Mucosa of descending colon (tissue), 3 donors: ENCODE measurements at places on chromosomes 12 and 14. TPM values are rescaled to one million over a fixed set of nuclear protein-coding genes. Genes with fewer than 3 reads are reported as not detected.
A peak's percentile ranks its signal among the peaks of the same experiment; 100 is the strongest.

The AICDA gene
- not detected for total RNA-seq

- no peak for DNase-seq
Observed at GRCh38 chr12:78721906-78722305, 142.7 kb upstream of the SYT1 start.

DNA sequence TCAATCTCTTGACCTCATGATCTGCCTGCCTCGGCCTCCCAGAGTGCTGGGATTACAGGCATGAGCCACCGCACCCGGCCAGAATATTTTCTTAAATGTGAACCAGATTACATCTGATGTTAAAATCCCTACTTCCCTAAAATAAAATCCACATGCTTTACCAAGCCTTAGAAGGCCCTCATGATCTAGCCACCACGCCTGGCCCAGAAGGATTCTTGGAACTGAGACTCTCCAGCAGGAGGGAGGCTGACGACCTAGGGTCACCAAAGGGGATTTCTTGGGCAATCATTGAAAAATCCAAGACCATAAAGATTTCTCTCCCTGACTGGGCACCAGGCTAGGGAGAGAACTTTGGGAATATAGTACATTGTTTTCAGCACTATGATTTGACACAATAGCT, 25.2 kb upstream of the RASSF3 start:
- DNase-seq, result no peak

DNA sequence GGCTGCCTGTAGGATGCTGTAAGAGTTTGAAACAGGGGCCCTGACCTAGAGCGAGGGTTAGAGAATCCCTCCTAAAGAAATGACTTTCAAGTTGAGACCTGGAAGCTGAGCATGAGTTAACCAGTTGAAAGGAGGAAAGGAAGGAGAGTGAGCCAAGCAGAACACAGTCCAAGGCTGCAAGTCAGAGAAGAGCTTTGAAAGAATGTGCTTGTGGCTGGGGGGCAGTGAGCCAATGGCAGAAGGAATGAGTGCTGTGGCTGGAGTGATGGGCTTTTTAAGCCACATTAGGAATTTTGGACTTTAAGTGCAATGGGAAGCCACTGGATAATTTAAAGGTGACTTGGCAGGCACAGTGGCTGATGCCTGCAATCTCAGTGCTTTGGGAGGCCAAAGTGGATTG, 18.1 kb downstream of the CDKN1B start:
- DNase-seq, result no peak

The OAS3 gene
- total RNA-seq, result 27.4 TPM

The PTPN11 gene
- 70.7 TPM for total RNA-seq

DNA sequence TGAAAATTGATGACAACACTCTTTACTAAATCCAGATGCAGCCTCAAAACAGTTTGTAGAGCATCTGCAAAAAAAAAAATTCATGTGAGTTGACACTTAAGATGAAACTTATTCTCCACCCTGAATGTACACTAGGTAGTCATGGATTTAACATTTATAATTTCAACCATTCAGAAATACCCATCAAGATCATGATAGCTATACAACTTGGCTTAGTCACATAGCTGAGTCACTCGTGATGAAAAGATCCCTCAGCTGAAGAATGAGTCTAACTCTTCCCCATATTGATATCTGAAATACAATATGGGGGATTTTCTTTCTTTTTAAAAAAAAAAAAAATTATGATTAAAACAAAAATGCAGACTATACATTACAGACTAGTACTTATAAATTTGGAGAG, 104.8 kb upstream of the PLEKHG7 start:
- DNase-seq, result no peak

The ANKS1B gene
- 2.3 TPM for total RNA-seq

DNA sequence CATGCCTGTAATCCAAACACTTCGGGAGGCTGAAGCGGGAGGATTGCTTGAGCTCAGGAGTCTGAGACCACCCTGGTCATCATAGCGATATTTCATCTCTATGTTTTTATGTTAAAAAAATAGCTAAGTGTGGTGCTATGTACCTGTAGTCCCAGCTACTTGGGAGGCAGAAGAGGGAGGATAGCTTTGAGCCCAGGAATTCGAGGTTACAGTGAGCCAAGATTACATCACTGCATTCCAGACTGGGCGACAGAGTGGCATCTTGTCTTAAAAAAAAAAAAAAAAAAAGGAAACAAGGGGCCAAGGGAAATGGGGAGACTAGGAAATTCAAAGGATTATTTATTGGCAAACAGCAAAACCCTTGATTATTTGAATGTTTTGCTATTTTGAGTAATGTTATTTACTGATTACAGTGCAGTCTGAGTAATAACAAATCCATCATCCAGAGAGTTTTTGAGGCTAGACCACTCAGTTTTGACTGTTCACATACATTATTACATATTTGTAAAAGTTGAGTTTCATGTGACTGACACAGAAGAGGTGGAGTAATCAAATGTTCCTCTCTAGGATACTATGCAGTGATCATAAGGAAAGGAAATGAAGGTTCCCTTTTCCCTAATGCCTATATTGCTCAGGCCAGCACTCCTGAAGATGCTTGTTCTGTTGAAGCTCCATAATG, 40.8 kb downstream of the PRKCH start:
- DNase-seq, result no peak

GRCh38 chr12:51388069-51388799, 3.0 kb downstream of the GALNT6 start:
- DNase-seq, result no peak

GRCh38 chr12:118127867-118128266, 8.1 kb upstream of the PEBP1 start:
- DNase-seq, result no peak

DNA sequence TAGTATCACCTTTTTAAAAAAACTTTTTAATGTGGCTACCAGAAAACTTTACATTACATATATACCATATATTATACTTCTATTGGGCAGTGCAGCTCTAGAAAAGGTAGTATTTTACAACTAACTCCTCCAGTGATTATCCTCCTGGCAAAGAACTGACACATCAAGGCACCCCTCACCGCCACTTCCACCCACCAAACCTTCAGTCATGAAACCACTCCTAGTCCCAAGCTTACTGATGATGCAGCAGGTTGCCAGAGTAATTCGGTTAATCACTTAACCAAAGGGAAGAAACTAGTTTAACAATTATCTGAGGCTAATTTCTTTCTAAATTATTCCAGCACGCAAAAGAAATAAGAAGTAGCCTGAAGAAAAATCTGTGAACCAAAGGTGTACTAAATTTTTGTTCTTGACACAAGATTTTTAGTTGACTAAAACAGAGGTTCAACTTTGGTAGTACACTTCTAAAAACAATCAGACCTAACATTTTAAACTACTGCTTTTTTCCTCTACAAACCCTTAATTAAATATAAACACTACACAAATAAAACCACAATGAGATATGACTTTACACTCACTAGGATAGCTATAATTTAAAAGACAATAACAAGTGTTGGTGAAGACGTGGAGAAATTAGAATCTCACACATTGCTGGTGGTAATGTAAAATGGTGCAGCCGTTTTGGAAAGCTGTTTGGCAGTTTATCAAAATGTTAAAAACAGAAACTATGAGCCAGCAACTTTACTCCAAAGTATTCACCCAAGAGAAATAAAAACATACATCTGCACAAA, 16.7 kb downstream of the SPPL3 start:
- no peak for DNase-seq

DNA sequence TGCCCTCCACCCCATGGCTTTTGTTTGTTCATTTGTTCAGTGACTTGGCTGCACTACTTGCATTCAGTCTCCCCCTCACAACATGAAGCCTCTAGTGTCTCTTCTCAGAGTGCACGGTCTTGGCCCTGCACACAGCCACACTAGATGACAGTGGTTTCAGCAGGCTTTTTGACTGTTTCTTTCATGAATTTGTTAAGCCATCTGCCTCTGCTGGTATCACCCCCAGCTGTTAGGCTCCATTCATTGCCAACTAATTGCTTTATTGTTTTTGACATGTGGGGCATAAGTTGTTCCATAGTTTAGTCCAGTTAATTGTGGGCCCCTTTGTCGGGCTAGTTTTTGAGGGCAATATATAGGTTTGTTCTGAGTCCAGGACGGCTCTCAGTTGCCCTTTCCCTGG, 18.8 kb downstream of the OS9 start:
- no peak for DNase-seq

The ATG101 gene
- total RNA-seq, result 30.1 TPM

The EID3 gene
- 2.4 TPM for total RNA-seq

GRCh38 chr14:25953532-25954139, 644.2 kb downstream of the NOVA1 start:
- peak; percentile 26 for DNase-seq

DNA sequence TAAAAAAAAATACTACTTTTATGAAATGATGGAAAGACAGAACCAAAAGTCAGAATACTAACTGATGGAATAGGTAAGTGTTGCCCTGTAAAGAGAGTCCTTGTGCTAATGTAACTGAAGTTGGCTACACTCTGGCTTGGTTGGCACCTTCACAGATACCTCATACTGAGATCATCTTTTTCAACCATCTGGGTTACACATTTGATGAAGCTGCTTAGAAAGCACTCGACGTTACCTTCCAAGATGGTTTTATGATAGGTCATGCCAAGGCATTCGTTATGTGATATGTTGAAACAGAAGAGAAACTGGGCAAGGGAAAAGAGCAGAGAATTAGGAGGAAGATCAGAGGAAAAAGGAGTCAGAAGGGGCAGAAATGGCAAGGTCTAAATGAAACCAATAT, 203.8 kb downstream of the ADAMTS20 start:
- DNase-seq, result no peak

The TMPRSS12 gene
- total RNA-seq, result not detected

DNA sequence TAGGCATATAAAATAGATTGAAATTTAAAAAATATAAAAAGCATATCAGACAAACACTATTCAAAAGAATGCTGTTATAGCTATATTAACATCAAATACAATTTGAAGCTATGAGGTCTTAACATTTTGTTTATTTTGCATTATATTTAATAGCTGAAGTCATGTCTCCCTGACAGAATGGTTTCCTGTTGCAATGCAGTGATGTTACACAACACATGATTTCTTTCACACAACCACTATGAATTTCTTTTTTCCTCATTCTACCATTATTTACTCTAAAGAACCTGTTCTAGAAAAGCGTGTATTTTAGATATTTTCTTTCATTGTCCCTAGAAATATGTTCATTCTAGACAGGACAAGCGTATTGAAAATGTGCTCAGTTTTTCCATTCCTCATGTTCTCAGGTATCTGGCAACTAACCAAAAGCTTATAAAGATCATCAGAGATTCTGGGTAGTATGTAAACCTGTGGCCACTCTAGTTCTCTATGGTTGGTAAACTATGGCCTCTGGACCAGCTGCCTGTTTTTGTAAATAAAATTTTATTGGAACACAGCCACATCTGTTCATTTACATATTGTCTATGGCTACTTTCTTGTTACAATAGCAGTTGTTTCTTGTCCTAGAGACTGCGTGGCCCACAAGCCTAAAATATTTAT, 183.8 kb downstream of the FOXA1 start:
- DNase-seq, result no peak

- DNase-seq, result no peak
Observed at GRCh38 chr14:54291491-54292191, 105.2 kb upstream of the CDKN3 start.

The CD27 gene
- total RNA-seq, result 5.3 TPM

- peak; percentile 29 for DNase-seq
Observed at GRCh38 chr12:10453156-10453555, at the start of gene KLRC1. Gene KLRC1 (minus strand): TSS chr12:10453377. CDS start chr12:10451156, 2,221 bp downstream.

DNA sequence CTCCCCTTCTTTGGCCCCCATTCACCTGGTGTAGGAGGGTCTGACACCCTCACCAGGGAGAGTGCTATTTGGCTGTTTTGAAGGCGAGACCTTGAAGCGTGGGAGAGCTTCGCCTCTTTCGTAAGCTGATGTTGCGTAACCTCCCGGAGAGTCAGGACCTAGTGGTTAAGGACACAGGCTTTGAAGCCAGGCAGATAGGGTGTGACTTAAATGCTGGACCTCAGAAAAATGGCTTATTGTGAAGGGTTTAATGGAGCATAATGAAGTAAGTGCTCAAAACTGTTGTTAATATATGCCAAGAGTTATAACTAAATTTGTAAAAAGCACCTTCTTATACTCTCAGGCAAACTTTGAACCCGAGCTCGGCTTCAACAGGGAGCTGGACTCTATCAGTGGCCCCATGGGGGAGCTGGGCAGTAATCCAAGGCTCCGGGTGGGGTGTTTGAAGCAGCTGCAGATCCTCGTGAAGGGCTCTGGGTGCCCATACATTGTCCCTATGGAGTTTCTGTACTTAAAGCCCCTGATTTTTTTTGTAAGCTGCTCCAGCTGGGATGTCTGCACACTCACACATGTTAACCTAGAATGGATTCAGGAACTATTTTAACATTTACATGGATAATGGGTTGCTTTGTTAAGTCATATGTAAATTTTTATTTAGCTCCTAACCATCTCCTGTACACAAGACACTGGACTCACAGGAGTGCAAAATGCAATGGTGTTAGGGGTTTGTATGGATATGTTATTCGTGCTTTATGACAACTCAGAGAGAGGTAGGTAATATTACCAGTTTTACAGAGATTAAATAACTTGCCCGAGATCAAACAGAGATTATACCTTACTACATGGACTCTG, 26.0 kb downstream of the PPFIBP1 start:
- peak; percentile 51 for DNase-seq

- no peak for DNase-seq
Observed at GRCh38 chr12:8564656-8565055, 24.0 kb upstream of the CLEC4E start.

- no peak for DNase-seq
Observed at GRCh38 chr14:93969082-93969828, 7.1 kb downstream of the ASB2 start.

- no peak for DNase-seq
Observed at GRCh38 chr12:130815028-130815741, 23.9 kb downstream of the STX2 start.

GRCh38 chr12:67989184-67989920, at the start of gene IFNG-AS1:
Gene IFNG-AS1 (plus strand): TSS chr12:67989447.
- peak; percentile 38 for DNase-seq

DNA sequence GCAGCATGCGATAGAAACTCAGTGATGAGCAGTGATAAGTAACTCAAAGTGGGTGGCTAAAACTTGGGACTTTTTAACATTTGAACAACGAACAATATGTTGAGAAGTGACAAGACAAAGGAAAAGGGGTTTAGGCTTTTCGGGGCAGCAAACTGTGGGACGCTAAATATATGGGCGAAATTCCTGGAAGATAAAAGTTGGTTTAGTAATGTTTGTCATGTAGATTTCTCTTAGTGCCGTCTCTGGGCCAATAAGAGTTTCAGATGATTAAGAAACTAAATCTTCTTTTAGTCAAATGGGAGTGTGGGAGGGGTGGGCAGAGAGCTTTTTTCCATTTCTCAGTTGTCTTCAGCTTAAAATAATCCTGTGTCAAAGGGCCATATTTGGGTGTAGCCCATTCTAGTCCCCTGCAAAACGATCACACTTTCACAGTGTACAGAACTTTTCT, 41.7 kb upstream of the FUT8 start:
- no peak for DNase-seq

The IFI27 gene
- 710 TPM for total RNA-seq
